ENCODE measurements at places on chromosomes 3 and 15.

- no peak for DNase-seq
Measured at GRCh38 chr3:191391861-191392808, 61.8 kb upstream of the UTS2B start.

DNA sequence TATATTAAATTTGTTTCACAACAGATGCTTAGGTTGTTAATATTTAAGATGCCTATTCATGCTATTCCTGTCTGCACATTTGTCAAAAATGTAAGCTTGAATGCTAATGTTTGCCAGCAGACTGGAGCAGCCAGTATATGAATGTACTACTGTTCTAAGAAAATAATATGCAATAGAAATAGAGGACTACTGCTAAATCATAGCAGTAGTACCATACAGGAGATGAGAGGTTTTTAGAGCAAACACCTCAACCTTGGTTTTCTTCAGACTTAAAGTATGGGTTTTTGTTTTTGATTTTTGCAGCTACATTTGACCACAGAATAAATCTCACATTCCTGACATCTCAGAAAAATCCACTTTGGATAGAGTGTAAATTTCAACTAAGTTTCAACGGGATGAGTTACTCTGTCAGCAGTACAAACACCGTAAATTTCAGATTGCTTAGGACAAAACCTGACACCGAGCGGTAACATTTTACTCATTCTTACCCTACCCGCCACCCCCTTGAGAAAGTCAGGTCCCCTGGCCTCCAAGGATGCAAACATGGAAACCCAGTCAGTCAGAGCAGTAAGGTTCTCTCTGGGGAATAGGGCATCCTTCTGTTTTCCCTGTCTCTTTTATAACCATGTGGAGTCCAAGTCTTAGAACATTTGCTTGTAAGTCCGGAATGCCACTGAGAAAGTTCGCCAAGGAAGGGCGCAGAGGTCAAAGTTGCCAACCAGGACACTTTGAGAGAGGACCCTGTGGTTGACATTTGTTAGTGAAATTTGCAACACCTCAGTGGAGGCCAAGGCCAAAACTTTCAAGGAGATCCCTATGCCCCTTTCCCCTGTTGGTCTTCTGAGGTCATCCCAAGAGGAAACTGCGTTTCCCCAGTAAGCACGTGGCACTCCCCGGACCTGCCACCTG lies 17.9 kb upstream of the SATB1 start:
- DNase-seq = no peak

- no peak for DNase-seq
Measured at GRCh38 chr3:25748189-25748588, 35.1 kb downstream of the NGLY1 start.

DNA sequence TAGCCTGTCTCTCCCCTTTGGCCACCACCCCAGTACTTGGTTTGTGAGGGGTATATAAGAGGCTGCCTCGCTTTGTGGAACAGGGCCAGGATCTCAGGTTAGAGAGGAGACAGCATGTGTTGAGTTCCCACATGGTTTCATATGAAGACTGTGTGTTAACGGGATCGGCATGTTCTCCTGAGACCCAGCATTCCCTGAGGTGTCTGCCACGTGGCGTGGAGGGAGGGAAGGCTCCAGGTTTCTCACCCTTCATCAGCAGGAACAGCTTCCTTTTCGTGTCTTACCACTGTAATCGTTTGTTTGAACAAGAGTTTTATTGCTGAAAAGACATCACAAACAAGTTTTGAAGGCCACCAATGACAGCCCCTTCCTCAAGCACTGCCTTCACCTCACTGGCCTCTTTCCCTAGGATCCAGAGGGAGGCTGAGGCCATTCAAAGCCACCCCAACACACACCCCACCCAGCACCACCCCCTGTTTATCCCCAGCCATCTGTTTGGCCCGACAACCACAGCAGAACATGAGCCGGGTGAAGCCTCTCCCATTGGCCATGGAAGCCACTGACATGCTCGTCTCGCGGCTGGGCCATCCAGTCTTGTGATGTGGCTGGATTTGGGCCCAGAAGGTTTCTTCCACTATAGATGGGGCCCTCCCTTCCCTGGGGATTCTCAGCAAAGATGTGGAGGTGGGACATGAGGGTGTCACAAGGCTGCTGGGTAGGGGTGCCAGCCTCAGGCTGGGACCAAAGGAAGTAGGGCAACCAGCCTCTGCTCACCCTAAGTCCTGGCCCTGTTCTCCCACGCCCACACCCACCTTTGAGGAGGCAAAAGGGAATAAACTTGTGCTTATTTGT lies 10.0 kb downstream of the BHLHE40 start:
- DNase-seq = no peak

DNA sequence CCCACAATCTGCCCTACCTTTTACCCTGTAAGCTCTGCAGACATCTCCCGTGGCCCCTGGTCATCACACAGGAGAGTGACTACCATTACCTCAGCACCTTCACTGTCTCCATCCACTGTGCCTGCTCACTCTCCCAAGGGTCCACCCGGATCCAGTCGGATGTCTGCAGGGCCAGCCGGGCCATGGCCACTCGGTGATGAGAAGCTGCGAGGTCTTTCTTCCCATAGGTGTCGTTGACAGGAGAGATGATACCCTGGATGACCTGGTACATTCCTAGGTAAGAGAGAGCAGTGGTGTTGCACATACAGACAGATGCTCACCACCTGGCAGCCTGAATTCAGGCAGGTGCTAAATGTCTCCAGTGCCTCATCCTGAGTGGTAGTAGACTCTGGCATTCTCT lies 39.2 kb upstream of the RBP1 start:
- no peak for DNase-seq

- no peak for DNase-seq
Measured at GRCh38 chr3:137925080-137925479, 84.9 kb upstream of the CLDN18 start.

- no peak for DNase-seq
Measured at GRCh38 chr15:84737005-84737404, 11.4 kb upstream of the ZNF592 start.

Data from astrocyte of the hippocampus (primary cell).